ENCODE measurements at places on chromosomes 5 and 9. TPM values are rescaled to one million over a fixed set of nuclear protein-coding genes. Genes with fewer than 3 reads are reported as not detected.

The HDAC3 gene
- 54.3 TPM for total RNA-seq

The ADCY2 gene
- total RNA-seq, result 9.3 TPM

The LMX1B gene
- 1.6 TPM for total RNA-seq

The NR2F1-AS1 gene
- 16.8 TPM for total RNA-seq

The FOXD1 gene
- 9.9 TPM for total RNA-seq

The GNAQ gene
- 80.2 TPM for total RNA-seq

The TEX48 gene
- not detected for total RNA-seq

The PWWP2A gene
- 25.9 TPM for total RNA-seq

The MARCOL gene
- total RNA-seq, result not detected

The MSX2 gene
- 1.3 TPM for total RNA-seq

The SLC6A18 gene
- total RNA-seq, result not detected

The NIPAL4 gene
- total RNA-seq, result 0.55 TPM

The PKD2L2 gene
- not detected for total RNA-seq

DNA sequence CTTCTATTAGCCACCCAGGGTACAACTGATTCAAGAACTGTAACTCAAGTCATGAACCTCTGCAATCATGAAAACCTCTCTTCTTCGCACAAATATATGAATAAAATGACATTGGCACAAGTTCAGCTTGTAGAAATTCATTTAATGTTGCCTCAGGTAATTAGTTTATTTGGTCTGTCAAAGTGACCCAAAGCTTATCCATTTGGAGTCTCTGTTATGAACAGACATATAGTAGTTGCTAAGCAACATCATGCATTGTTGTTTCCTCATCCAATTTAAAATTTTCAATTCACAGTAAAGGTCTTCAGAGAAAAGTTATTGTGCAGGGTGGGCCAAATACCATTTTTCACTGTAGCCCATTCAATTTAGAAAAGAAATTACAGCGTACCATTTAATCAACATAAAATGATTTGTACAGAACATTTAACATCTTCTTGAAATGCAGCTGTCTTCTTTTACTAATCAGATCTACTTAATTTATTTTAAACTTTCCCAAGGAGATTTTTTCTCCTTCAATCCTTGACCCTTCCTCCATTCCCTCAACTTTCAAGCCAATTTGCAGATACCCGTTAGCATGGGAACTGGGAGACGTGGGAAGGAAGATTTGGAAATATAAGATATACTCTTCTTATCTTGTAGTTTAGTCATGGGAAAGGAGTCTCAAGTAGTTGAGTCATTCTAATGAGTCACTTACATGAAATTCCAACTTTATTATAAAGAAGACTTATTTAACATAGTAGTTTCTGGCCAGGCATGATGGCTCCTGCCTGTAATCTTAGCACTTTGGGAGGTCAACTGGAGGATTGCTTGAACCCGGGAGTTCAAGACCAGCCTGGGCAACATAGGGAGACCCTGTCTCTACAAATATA is 231.3 kb downstream of the ATPSCKMT start:
- H3K27ac ChIP-seq, result no peak overlapping the region
- DNase-seq, result no peak
- no peak overlapping the region for H3K4me3 ChIP-seq
- H3K4me1 ChIP-seq, result no peaks in the 10 kb centered on the region
- H3K27me3 ChIP-seq, result no peaks in the 10 kb centered on the region

GRCh38 chr9:76379494-76379893 is 14.7 kb downstream of the RFK start:
- H3K4me3 ChIP-seq, result no peak overlapping the region
- no peak overlapping the region for H3K27ac ChIP-seq
- no peak for DNase-seq
- H3K4me1 ChIP-seq, result no peaks in the 10 kb centered on the region
- H3K27me3 ChIP-seq, result no peaks in the 10 kb centered on the region

GRCh38 chr9:96686638-96687335 is 31.7 kb upstream of the PRXL2C start:
- no peaks in the 10 kb centered on the region for H3K36me3 ChIP-seq
- no peaks in the 10 kb centered on the region for H3K27me3 ChIP-seq
- no peak overlapping the region for H3K27ac ChIP-seq

DNA sequence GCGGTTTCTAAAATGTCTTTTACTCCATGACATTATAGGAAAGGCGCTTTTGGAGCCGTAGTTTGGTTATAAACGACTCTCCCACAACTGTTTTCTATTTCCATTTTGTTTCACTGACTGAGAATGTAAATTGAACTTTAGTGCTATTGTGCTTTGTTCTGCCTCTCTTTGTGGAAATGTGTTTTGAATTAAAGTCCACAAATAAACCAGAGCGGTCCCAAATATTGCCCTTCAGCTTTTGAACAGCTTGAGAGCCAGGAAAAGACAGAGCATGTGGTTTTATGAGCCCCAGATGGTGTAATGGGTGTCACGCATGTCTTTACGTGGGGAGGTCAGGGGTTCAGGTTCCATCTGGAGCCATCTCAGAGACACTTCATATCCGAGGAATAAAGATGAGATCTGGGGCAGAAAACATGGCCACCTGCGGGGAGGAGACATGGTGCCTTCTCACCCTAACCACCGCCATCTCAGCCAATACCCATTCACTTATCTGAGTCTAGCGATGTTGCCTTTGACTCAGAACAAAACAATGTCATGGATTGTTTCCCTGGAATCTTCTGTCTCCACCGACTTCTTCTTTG is 42.5 kb upstream of the ROR2 start:
- DNase-seq, result no peak
- H3K27ac ChIP-seq, result no peak overlapping the region
- no peaks in the 10 kb centered on the region for H3K27me3 ChIP-seq
- H3K4me3 ChIP-seq, result no peak overlapping the region
- no peaks in the 10 kb centered on the region for H3K36me3 ChIP-seq

DNA sequence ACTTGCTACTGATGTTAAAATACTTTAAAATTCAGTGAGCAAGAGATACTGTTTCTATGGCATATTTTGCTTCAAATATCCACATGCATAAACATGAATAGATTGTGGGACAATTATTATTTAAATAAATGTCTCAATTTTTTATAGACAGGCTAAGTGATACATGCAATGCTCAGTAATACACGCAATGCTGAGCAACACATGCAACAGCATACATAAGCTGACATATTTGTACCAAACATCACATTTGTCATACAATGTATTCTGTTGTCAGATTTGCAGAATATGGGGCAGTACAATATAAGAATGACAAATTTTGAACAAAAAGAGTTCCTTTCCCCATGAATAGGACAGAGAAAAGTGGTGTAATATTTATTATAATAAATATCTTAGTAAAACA is 155.5 kb downstream of the PDE4D start:
- no peak overlapping the region for H3K4me3 ChIP-seq
- H3K36me3 ChIP-seq, result no peaks in the 10 kb centered on the region
- no peaks in the 10 kb centered on the region for H3K4me1 ChIP-seq
- no peak for DNase-seq
- H3K27me3 ChIP-seq, result no peaks in the 10 kb centered on the region

DNA sequence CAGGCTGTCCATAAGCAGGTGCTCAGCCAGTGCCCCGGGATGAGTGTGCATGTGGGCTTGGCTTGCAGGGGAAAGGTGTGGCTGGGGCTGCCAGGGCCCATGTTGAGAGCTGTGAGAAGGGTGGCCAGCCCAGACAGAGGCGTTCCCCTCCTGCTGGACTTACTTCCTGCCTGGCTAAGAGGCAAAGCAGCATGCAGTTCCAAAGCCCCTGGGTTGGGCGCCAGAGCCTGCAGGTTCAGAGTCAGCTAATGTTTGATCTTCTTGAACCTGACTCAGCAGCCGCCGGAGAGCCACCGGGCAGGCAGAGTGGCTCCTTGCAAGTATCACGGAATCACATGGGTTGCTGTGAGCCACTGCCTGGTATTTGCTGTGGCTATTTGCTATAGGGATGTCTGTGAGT is 168.4 kb upstream of the MAP1B start:
- DNase-seq, result no peak
- no peaks in the 10 kb centered on the region for H3K36me3 ChIP-seq
- no peak overlapping the region for H3K4me3 ChIP-seq
- no peaks in the 10 kb centered on the region for H3K4me1 ChIP-seq
- no peak overlapping the region for H3K27ac ChIP-seq
- no peaks in the 10 kb centered on the region for H3K27me3 ChIP-seq

GRCh38 chr5:134092875-134093274 is 21.6 kb upstream of the TCF7 start:
- H3K4me3 ChIP-seq, result no peak overlapping the region
- no peaks in the 10 kb centered on the region for H3K36me3 ChIP-seq
- DNase-seq, result no peak

- peak overlapping the region; percentile 86 for H3K4me3 ChIP-seq
- DNase-seq, result peak; percentile 62
- peaks cover 10% of the 10 kb centered on the region for H3K4me1 ChIP-seq
- no peaks in the 10 kb centered on the region for H3K27me3 ChIP-seq
- peak overlapping the region; percentile 78 for H3K27ac ChIP-seq
- H3K36me3 ChIP-seq, result no peaks in the 10 kb centered on the region
These were observed 1.3 kb downstream of the PCSK5 start for GRCh38 chr9:75891771-75892215.

GRCh38 chr5:111211341-111211740 is 12.8 kb upstream of the CAMK4 start:
- H3K4me3 ChIP-seq, result no peak overlapping the region
- DNase-seq, result no peak
- H3K27me3 ChIP-seq, result no peaks in the 10 kb centered on the region
- no peaks in the 10 kb centered on the region for H3K4me1 ChIP-seq

GRCh38 chr5:146419696-146420095 is 27.4 kb upstream of the TCERG1 start:
- DNase-seq, result no peak
- H3K27ac ChIP-seq, result no peak overlapping the region
- no peaks in the 10 kb centered on the region for H3K27me3 ChIP-seq
- no peak overlapping the region for H3K4me3 ChIP-seq

GRCh38 chr5:176648474-176649194 is 1.4 kb downstream of the TSPAN17 start:
- no peaks in the 10 kb centered on the region for H3K36me3 ChIP-seq
- H3K4me3 ChIP-seq, result no peak overlapping the region
- DNase-seq, result no peak
- no peak overlapping the region for H3K27ac ChIP-seq
- no peaks in the 10 kb centered on the region for H3K27me3 ChIP-seq

DNA sequence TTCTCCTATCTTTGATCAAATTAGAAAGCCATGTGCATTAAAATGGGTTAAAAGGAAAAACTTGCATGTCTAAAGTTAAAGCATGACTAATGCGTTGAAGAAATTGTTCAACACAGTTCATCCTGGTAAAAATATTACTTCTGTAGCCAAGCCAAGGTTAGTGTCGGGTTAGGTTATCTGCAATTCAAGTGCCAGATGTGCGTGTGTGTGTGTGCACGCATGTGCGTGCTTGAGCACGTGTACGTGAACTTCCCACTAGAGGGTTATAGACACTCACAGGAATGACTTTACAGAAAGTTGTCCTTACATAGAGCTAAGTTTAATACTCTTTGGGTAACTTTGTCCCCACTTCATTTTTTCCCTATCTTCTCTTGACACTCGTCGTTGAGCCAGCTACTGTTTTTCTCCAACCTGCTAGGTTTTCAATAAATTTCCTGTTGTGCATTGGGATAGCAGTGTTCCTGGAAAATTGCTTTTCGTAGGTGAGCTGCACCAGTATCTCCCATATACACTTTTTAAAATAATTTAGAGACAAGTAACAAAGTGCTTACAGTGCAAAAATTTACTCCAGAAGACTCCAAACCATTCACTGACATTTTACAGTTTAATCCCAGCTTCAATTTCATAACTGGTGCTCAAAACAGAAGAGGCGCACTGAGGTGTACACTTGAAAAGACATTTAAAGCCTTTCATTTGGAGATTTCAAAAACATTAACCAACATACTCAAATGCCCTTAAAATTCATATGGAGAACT is 353.8 kb downstream of the NFIB start:
- no peaks in the 10 kb centered on the region for H3K36me3 ChIP-seq
- peaks cover 3% of the 10 kb centered on the region for H3K4me1 ChIP-seq
- H3K27ac ChIP-seq, result no peak overlapping the region

GRCh38 chr9:134325813-134326723 is at the start of gene RXRA:
RXRA (plus strand) TSS chr9:134326455; CDS start chr9:134326632, 177 bp downstream.
- H3K4me1 ChIP-seq, result no peaks in the 10 kb centered on the region
- H3K27ac ChIP-seq, result peak within 1 kb of the TSS; percentile 86
- no peaks in the 10 kb centered on the region for H3K36me3 ChIP-seq
- no peaks in the 10 kb centered on the region for H3K27me3 ChIP-seq
- peak; percentile 90 for DNase-seq
